ENCODE measurements at places on chromosomes 6 and 20.

DNA sequence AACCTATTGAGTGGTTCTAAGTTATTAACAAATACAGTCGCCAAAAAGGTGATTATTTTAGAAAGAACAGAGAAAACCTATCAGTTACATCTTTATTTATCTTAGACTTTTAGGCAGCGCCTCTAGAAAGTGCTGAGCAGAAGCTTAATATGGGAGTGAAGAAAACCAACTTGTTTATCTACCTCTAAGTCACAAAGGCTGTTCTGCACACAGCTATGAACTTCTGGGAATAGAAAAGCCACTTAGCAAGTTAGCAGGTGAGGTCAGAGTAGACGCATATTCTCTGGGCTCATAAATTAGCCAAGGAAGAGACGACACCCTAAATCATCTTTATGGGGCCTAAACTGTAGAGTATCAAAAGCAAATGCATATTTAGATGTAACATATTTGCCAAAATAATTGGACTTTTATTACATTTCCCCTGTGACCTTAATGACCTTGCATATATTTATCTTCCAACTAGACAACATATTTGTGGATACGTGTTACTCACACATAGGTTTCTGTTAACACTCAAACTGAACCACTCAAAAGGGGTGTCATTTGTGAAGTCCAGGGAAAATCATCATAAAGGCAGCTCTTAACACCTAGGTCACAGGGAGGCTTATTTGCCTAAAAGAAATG is 267.1 kb downstream of the ADGB start:
- DNase-seq: no peak

- DNase-seq: no peak
Observed at GRCh38 chr6:66226109-66226508, 519.1 kb upstream of the EYS start.

GRCh38 chr20:19966840-19967239 is 50.3 kb upstream of the NAA20 start:
- DNase-seq: no peak

- DNase-seq: no peak
Observed at GRCh38 chr20:45701873-45702272, at the start of gene WFDC13. Gene WFDC13 (plus strand): TSS chr20:45702038. CDS start chr20:45702124, 86 bp downstream.

DNA sequence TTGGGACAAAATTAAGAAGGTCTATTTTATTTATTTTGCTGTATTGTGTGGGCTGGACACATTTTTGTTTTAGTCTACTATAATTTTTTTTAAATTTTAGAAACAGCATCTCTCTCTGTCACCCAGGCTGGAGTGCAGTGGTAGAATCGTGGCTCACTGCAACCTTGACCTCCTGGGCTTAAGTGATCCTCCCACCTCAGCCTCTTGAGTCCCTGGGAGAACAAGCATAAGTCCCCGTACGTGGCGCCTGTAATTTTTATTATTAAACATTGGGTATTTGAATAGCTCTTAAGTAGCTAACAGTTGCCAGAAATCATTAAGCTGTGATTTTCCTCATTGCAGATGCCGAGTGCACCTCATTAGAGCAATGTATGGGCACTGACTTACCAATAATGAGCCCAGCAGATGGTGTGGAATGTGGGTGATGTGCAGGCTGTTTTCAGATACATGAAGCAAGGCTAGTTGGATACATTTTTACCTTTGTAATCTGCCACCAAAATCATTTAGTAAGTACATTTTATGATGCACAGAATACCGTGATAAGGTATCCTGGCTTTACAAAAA is 10.3 kb upstream of the MAS1 start:
- DNase-seq: no peak

DNA sequence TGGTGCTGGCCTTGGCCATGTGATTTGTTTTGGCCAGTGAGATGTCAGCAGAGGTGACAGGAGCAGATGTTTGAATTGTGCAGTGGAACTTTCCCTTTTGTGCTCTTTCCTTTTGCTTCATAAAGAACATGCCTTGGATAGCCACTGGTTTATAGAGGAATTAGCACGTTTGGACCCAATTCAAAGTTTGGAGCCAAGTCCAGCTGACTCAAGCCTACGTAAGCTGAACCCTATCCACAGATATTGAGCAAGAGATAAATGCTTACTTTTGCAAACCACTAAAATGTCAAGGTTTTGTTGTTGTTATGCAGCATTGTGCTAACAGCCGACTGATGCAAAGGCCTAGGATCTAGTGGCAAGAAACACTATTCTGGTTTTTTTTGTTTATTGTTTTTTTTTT is 230.9 kb upstream of the CITED2 start:
- DNase-seq: no peak

GRCh38 chr6:133631421-133631820 is 257.5 kb upstream of the TCF21 start:
- DNase-seq: no peak

GRCh38 chr6:11386323-11386722 is 151.2 kb upstream of the TMEM170B start:
- no peak for DNase-seq

GRCh38 chr6:6177754-6178153 is 142.7 kb downstream of the F13A1 start:
- DNase-seq: no peak

- no peak for DNase-seq
Observed at GRCh38 chr20:45080867-45081624, 19.9 kb downstream of the KCNS1 start.

DNA sequence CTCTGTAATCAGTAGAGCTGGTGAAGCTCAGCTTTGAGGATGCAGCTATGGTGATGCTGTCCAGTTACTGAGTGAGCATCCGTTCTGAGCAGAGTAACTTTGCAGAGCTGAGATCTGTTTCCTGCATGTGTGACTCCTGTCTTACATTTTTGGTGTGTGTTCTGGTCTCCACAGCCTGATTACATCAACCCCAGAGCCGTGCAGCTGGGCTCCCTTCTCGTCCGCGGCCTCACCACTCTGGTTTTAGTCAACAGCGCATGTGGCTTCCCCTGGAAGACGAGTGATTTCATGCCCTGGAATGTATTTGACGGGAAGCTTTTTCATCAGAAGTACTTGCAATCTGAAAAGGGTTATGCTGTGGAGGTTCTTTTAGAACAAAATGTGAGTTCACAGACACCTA is 81.6 kb downstream of the FAM120B start:
- no peak for DNase-seq

GRCh38 chr6:23006656-23007055 is 437.3 kb downstream of the HDGFL1 start:
- no peak for DNase-seq

- no peak for DNase-seq
Observed at GRCh38 chr20:34943808-34944567, 11.6 kb downstream of the GSS start.

- DNase-seq: no peak
Observed at GRCh38 chr20:38454556-38455473, 17.8 kb upstream of the RALGAPB start.

- no peak for DNase-seq
Observed at GRCh38 chr6:137095651-137096238, 51.0 kb upstream of the IL20RA start.

Data from CD4-positive, alpha-beta T cell treated with Interleukin-10 for 1 hour (primary cell).